ENCODE measurements at places on chromosomes 5 and 9.

DNA sequence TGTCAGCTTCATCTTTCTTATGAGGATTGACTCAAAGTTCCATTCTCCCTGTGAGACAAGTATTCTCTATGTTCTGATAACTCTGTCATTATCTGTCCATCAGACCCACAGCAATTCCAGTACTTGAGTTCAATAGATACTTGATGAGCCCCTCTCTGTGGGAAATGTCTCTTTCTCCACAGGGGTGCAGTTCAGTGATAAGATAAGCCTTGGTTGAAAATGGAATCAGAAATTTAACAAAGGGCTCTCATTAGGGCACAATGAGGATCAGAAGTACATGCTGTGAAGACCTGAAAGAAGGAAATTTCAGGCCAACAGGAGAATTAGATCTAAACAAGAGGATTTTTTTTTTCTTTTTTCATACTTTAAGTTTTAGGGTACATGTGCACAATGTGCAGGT is 737.3 kb downstream of the MTRR start:
- no peak for DNase-seq

DNA sequence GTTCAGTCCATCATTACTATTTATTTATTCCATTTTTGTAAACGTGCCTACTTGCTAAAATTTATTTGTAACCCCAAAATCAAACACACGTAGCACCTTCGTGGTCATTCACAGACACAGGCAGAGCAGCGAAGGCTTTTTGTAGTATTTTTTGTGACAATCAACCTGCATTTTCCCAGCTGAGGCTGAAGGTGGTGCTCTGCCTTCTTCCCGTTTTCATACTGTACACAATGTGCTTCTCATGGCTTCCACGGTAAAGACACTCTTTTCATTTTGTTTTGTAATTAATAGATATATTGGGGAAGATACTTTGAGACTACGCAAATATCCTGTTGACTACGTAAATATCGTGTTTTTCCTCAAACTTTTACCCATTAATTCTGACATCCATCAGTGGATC is 19.4 kb downstream of the DAP start:
- DNase-seq = no peak

DNA sequence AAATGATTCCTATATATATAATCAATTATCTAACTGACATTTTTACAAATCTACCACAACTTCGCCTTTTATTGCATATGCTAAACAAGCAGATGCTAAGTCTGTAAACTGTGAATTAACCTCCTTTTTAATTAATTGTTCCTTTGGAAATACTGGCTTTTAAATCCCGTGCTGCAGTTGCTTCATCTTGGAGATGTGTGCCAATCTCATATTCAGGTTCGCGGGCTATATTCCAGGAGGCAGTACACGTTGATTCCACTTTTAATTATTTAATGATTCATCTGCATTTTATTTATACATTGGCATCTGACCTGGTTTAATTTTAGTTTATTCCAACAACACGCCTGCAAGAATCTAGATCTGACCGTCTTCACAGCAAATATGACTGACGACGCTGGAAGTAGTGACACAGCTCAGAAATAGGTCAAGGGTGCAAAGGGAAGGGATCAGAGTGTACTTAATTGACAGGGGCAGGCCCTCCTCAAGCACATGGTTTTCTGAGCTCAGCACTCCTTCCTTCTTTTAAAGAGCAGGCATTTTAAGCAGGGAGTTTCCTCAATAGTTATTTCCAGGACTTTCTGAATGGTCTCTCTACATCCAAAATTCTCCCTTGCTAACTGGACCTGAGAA is 125.2 kb downstream of the GLIS3 start:
- DNase-seq = no peak

DNA sequence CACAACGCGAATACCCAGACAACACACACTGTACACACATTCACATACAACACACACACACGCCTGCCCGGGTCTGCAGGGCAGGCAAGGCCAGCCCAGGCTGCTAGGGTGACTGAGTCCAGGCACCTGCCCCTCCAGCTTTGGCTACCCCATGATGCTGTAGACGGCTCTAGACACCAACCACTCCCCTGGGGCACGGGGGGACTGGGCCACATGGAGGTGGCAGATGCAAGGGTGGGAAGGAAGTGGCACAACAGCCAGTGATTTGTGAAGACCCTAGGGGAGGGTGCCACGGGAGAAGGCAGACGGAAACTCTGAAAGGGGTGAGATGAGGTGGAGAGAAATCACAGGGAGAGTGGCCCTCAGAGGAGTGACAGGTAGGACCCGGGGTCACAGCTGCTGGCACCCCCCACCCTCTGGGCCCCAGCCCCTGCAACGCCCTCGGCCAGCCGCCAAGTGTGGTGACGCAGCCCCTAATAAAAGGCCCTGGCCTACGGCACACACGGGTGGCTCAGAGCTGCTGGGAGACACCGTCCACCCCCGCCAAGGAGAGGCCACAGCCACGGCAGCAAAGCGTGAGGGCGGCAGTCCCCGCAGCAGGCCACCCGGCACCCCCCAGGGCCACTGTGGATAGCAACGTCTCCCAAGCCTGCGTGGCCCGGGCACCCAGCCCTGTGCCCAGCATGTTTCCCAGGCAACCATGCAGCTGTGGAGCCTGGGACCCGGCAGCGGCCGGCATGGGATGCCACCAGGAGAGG is 6.6 kb upstream of the CCDC187 start:
- no peak for DNase-seq

DNA sequence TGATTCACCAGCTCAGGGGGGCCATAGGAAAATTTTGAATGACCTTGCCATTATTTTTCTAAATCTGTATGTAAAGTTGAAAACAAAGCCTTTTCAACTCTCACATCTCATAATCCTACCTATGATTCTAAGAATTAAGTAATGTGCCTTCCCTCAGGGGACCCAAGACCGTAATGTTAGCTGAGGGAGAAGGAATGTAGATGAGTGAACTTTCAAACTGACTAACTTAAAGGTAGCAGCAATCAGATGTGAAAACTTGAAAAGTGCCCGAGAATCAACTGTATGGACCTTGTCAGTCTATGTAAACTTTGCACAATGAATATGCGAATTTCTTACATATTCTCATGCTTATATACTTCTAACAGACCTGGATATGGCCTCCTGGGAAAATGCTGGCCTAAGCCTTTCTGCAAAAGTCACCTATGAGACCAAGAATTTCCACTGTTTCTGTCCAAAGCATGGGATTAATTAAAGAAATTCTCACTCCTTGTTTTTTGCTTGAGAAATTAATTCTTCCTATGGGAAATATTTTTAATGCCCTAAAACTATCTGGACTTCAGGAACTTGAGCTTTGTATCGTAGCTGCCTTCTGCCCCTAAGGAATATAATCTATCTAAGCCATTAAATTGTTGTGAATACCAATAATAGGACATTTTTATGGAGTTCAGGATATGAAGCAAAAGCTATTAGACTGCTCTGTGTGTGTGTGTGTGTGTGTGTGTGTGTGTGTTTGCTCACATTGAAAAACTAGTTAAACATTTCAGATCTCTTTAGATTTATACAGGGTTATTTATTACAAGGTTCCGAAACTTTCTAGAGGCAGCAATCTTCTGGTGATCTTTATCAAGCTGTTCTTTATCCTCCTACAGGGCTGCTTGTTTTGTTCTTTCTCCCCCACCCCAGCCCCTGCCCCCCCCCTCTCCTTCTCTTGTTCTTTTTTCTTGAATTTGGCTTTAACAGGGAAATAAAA is 169.1 kb upstream of the CLINT1 start:
- DNase-seq = no peak
